ENCODE measurements at places on chromosomes 4 and X.

GRCh38 chr4:151568966-151569365, 160.0 kb downstream of the FHIP1A start:
- no peak for DNase-seq

DNA sequence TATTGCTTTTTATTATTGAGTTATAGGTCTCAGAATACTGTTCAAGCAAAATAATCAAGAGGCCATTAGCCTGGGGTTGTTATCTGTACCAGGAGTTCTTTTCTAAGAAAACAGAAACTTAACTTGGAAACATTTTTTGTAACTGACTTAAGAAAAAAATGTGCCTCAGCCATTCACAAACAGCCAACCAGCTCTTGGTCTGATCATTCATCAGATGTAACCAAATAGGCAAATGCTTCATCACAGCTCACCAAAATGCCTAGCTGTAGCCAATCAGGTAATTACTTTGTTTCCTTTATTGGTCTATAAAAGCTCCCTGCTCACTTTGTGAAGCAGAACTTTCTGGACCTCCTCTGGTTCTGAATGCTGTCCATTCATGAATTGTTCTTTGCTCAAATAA, 387.7 kb downstream of the FAT4 start:
- DNase-seq: no peak

DNA sequence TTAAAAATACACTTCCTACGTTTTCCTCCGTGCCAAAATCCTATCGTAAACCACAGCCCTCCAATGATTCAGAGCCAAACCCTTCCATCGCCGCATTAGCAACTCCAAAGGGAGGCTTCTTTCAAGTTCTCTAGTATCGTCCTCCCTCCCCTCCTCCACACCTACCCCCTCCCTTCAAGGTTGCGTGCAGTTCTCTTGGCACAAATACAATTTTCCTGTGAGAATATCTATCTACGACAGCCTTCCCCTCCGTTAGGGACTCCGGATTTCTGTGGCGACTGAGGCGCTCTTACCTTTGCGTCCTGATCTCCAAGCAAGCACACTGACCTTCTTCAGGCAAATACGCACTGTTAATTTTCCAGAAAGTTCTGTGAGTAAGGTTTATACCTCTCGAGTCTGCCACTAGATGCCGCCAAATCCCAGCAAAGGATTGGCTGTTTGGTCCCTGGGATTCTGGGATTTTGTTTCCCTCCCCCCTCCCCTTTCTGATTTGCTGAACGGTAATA, 1.2 kb upstream of the MORF4L2 start:
- DNase-seq: no peak

DNA sequence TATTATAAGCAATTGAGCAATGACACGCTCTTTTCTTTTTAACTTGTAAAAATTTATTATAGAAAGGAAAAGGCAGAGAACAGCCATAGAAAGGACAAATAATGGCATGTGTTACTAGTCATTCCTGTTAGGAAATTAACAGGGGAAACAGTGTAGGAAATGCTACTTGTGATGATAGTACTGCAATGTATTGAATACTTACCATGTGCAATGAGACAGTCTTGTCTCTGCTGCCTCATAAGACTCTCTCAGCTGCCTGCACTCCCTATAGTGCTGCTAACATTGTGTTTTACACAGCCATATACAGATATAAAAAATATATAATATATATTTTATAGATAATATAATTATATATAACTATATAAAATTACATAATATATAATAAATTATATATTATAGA, 62.3 kb upstream of the SHOX start:
- no peak for DNase-seq

GRCh38 chrX:32597777-32598176, 613.6 kb downstream of the DMD start:
- DNase-seq: no peak

GRCh38 chr4:88690355-88690754, 7.3 kb downstream of the NAP1L5 start:
- no peak for DNase-seq

- DNase-seq: no peak
Observed at GRCh38 chrX:96591421-96591820, 93.2 kb upstream of the DIAPH2 start.

DNA sequence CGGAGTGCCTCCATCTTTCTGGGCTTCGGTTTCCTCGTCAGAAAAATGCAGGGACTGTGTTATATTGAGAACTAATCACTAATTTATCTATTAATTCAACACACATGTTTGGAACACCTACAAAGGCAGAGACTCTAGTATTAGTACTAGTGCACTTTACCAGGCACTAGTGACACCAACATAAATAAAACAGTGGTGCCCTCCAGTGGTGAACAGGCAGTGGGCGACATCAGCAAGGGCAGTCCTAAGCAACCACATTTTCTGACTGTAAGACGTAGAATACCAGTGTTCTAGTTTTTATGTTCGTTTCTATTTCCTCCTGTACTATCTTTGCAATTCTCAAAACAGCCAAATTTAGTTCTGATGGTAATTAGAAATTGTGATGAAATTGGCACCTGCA, 69.1 kb upstream of the UCP1 start:
- DNase-seq: no peak

Data from stimulated activated CD8-positive, alpha-beta memory T cell treated with anti-CD3 and anti-CD28 coated beads, Interleukin-4, amount 100 ng/mL, for 1 hour (primary cell).